IMR-90 (cell line): ENCODE measurements at places on chromosomes 3 and 15. TPM values are rescaled to one million over a fixed set of nuclear protein-coding genes. Genes with fewer than 3 reads are reported as not detected.

The TLR9 gene
- not detected in 2 replicates for total RNA-seq

The CCR5 gene
- not detected in 2 replicates for total RNA-seq

The FSD2 gene
- not detected in 2 replicates for total RNA-seq

The C3orf49 gene
- not detected in 2 replicates for total RNA-seq

GRCh38 chr3:156664831-156665178, 9.6 kb upstream of the TIPARP start:
- no peak for DNase-seq

DNA sequence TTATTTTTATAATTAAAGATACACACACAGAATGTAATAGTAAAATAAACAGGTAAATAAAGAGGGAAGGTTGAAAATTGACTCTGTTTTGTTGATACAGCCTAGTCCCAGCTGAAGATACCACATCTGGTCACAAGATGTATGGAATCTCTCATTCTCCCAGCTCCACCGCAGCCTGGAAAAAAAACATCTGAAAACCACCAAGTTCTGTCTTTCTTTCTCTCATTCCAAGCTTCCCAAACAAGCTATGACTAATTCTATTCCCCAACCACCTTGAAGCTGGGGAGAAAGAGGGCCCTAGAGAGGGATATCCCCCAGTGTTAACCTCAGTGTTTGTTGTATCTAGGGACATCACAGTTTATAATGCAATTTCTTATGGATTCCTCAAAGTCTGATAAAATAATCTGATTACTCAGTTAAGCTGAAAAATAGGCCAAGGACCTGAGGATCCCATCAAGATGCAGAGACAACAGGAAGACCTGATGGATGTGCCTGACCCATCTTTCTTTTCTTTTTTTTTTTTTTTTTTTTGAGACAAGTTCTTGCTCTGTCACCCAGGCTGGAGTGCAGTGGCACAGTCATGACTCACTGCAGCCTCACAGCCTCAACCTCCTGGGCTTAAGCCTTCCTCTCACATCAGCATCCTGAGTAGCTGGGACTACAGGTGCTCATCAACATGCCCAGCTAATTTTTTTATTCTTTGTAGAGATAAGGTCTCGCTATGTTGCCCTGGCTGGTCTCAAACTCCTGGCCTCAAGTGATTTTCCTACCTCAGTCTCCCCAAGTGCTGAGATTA, 38.1 kb downstream of the SRGAP3 start:
- DNase-seq = peak; percentile 31

GRCh38 chr3:7436542-7436941, 575.6 kb downstream of the GRM7 start:
- DNase-seq = no peak

DNA sequence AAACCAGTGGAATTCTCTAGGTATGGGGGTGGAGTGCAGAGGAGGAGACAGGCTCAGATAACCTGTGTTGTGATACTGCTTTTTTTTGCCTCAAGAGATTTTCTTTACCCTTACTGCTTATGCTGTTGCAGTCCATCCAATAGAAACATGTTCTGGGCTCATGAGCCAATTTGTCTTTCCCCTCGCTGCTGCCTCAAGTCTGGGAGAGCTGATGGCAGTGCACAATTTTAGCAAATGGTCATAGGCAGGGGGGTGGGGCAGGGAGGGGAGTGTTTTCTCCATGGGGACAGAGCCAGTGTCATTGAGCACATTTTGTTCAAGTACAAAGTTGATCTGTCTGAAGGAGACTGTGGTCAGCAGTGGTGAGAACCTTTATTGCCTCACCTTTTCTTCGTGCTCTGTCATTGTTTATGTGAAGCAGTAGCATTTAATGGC, 134.9 kb downstream of the MBNL1 start:
- DNase-seq = peak; percentile 42
